ENCODE measurements at places on chromosomes 16 and 17.

- peak; percentile 40 for DNase-seq
These were observed 1.4 kb downstream of the PLD2 start for GRCh38 chr17:4808378-4808767.

DNA sequence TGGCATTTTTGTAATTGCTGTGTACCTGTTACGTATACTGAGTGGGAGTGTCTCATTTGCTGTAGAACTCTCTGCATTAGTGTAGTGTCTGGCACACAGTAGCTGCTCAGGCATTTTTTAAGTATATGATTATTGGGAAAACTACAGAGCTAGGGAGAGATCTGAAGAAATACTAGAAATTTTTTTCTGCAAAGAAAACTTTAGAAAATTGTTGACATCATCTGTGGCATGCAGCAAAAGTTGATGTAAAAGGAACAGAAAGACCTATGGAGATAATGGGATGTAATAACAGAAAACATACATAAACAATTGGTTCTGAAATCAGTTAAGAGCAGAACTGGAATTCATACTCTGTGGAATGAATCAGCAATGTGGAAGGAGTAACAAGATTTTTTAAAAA, 11.6 kb downstream of the CLTC start:
- no peak for DNase-seq

DNA sequence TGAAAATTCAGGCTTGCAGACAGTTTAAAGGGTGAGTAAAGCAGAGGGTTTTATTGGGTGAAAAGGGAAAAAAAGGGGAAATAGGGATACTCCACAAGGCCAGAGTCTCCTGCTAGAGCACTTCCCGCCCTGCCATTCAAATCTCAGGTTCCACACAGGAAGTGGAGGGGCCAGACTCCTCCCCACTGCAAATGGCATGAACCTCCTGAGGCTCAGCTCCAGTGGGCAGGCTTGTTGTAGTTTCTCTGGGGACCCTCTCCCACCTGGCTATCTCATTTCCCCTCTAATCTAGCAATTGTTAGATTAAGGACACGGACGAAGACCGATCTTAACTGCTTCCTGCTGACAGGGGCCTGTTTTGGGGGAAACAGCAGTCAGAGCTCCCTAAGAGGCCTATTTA, 43.4 kb downstream of the TAOK1 start:
- no peak for DNase-seq

DNA sequence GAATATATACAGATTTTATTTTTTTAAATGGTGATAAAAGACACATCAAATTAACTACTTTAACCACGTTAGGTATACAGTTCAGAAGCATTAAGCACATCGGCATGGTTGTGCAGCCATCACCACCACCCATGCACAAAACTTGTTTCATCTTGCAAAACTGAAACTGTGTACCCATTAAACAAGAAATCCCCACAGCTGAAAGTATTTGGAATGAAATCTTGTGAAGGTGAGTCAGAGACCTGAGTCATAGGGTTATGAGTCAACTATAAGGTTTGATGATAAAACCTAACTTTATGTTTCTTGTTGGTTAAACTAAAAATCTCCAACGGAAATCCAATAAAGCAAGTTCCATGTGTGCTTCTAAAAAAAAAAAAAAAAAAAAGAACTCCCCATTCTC, 561.6 kb upstream of the PSMD7 start:
- no peak for DNase-seq

- DNase-seq = no peak
These were observed 137.7 kb upstream of the CDH5 start for GRCh38 chr16:66228792-66229191.

- DNase-seq = no peak
These were observed 555.3 kb downstream of the HS3ST4 start for GRCh38 chr16:26247063-26247462.

DNA sequence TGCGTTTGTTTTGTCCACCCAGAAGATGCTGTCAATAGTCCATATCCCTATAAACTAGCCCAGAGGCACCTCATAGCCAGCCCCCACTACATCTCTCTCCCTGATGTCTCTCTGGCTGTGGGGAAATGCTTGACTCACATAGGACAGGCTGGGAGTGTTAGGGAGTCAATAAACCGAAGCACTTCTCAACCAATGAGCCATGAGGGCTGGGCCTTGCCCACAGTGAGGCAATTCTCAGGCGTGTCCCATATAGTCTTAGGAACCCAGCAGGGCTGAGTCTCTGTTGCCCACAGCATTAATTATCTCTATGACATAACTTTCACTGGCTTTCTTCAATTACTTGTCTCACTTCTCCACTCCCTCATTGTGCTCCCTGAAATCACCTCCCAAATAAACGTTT, 387.3 kb upstream of the CDH11 start:
- DNase-seq = no peak

DNA sequence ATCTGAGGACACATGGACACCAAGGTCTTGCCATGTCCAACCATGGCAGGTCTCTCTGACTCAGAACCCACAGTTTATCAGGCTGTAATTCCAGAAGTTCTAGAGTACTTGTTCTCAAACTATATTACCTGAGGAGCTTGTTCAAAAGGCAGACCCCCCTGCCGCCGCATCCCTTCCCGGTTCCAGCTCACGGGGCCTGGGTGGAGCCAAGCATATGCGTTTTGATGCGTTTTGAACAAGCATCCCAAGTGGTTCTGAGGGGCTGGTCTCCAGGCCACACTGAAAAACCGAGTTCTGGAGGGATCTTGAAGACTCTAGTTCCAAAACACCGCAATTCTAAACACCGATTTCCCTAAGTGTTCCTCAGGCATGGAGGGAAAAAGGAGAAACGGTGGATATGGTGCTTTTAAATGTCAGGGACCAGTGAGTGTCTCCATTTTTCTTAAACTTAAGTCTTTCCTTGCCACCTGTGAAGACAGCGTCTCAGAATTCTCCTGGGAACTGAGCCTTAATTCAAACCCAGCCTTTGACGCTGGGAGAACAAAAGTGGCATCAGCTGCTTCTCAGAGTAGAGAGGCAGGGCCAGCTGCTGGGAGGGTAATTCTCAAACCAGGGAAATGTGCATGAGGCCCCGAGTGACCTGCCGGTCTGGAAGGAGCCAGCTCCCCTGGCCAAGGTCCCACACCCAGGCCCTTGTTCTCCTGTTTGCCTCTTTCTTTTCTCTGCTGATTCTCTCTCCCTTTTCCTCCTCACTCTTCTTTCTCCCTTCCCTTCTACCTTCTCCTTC, 84.4 kb upstream of the PLCG2 start:
- DNase-seq = no peak

DNA sequence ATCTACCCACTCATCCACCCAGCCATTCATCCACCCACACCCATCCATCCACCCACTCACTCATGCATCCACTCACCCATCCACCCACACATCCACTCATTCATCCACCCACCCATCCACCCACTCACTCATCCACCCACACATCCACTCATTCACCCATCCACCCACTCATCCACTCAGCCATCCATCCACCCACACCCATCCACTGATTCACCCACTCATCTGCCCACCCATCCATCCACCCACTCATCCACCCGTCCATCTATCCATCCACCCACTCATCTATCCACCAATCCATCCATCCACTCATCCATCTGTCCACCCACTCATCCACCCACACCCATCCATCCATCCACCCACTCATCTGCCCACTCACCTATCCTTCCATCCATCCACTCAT, 17.3 kb downstream of the NATD1 start:
- DNase-seq = no peak

- DNase-seq = no peak
These were observed 22.3 kb downstream of the CALB2 start for GRCh38 chr16:71380831-71381230.

- no peak for DNase-seq
These were observed 2.8 kb upstream of the NTN3 start for GRCh38 chr16:2468233-2468724.

GRCh38 chr17:44935116-44935515, 12.5 kb downstream of the KIF18B start:
- DNase-seq = no peak

DNA sequence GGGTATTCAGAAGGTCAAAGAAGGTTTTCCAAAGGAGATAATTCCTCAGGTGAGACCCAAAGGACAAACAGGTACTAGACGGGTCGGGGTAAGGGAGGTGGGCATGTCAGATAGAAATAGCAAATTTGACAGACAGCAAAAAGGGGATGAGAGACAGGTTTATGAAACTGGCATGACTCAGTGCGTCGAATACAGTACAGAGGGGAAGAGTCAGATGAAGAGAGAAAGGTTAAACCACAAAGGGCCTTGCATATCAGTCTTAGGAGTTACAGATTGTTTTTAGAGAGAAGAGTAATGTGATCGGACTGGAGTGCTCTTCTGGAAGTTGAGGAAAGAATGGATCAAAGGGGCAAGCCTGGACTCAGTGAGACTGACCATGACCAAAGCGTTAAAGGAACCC, 88.4 kb downstream of the ZZEF1 start:
- no peak for DNase-seq

- DNase-seq = no peak
These were observed 748 bp downstream of the SMTNL2 start for GRCh38 chr17:4584917-4585637.

- no peak for DNase-seq
These were observed 1.2 kb downstream of the DNAJA3 start for GRCh38 chr16:4426722-4427372.

DNA sequence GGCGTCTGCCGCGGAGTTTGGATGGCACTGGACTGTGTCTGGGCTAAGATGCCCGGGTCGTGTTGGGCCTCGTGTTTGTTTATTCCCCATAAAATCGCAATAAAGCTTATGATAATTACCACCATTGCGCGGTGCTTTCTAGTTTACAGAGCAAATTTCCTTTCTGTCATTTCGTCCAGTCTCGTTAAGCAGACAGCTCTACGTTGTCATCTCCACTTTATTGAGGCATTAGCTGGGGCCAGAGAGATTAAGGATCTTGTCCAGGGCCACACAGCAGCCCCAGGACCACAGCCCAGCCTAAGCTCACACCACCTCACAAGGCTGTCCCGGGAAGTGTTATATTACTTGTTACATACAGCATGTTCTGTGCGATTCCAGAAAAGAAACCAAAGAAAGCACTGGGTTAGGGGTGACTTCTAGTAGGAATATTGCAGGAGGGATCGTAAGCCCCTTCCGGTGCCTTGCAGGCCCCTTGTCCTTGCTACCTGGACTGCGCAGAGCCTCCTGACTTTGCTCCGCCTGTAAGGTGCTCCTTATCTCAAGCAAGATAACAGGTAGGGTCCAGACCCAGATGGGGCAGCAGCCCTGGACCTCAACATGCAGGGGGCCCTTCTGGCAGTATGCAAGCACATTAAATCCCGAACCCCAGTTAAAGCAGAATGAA, 6.3 kb downstream of the NOS2 start:
- DNase-seq = no peak

GRCh38 chr17:40371261-40371929, 6.9 kb upstream of the GJD3 start:
- DNase-seq = no peak

DNA sequence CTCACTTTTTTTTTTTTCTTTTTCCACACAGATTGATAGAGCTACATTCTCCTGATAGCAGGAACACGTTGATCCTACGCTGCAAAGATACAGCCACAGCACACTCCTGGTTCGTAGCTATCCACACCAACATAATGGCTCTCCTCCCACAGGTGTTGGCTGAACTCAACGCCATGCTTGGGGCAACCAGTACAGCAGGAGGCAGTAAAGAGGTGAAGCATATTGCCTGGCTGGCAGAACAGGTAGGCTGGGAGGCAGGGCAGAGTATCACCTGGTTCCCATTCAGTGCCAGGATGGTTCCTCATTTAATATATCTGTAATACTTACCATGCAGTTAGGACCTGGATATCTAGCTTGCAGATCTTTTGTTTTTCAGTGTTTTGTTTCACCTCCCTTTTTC, 51.1 kb upstream of the VPS4A start:
- no peak for DNase-seq

GRCh38 chr16:305916-306626, 23.1 kb downstream of the PDIA2 start:
- no peak for DNase-seq

- DNase-seq = no peak
These were observed 26.8 kb upstream of the FOXK2 start for GRCh38 chr17:82492643-82493225.

DNA sequence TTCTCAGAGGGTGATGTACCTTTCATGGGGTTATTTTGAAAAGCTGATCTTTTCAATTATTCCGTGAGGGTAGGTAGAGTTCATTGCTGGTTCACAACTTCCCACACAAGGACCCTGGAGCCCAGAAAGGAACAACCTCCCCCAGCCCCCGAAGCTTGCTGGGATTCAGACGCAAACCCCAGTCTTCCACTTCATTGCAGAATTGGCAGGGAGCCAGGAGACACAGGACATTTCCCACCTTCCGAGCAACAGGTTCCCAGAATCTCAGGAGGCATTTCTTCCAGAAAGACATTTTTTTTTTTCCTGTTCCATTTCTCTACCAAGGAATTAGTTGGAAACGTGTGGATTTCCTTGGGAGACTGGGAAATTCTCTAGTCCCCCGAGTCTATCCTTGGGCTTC, 106.1 kb downstream of the GP2 start:
- no peak for DNase-seq

- DNase-seq = no peak
These were observed 7.4 kb upstream of the COX10 start for GRCh38 chr17:14061666-14062560.

- DNase-seq = peak; percentile 63
These were observed 22.3 kb upstream of the SMPD3 start for GRCh38 chr16:68470461-68471150.

- DNase-seq = no peak
These were observed 158.9 kb upstream of the NOG start for GRCh38 chr17:56434610-56435009.

- no peak for DNase-seq
These were observed 201.1 kb upstream of the MAF start for GRCh38 chr16:79801646-79802045.

GRCh38 chr17:75847614-75848522, 3.7 kb upstream of the UNC13D start:
- DNase-seq = no peak

- no peak for DNase-seq
These were observed 91.8 kb downstream of the SDK2 start for GRCh38 chr17:73552300-73553048.

DNA sequence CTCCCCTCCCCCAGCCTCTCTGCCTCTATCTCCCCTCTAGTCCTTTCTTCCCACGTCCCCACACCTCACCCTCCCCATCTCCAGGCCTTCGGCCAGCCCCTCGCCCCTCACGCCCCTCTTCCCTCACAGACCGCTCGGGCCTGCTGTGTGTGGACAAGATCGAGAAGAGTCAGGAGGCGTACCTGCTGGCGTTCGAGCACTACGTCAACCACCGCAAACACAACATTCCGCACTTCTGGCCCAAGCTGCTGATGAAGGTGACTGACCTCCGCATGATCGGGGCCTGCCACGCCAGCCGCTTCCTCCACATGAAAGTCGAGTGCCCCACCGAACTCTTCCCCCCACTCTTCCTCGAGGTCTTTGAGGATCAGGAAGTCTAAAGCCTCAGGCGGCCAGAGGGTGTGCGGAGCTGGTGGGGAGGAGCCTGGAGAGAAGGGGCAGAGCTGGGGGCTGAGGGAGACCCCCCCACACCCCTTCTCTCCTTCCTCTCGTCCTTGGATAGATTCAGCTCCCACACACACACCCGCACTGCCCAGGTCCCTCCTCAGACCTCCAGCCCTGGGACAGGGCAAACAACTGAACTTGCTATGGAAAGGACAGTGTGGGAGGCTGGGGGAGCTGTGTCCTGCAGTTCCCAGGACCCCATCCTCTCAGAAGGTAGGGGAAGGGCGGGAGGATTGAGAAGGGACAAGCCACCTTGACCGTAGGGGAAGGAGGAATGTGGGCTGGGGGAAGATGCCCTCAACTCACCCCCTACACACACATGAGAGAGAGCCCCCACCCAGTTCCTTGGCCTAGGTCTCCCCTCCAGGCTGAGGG, 11.1 kb downstream of the NR1D1 start:
- DNase-seq = no peak

- DNase-seq = no peak
These were observed 179.7 kb downstream of the RAB11FIP4 start for GRCh38 chr17:31570951-31571892.
